Left ventricle myocardium inferior (tissue), 1 donor: ENCODE measurements at places on chromosomes 5 and 9. TPM values are rescaled to one million over a fixed set of nuclear protein-coding genes. Genes with fewer than 3 reads are reported as not detected.
A peak's percentile ranks its signal among the peaks of the same experiment; 100 is the strongest.

The SMAD5 gene
- total RNA-seq: 34.8 TPM

- no peak for DNase-seq
- H3K27ac ChIP-seq: no peak overlapping the region
- no peaks in the 10 kb centered on the region for H3K27me3 ChIP-seq
- peaks cover 20% of the 10 kb centered on the region for H3K36me3 ChIP-seq
These were observed 233.6 kb downstream of the MARCHF11 start for GRCh38 chr5:15946026-15946425.

The PRRX2 gene
- 0.85 TPM for total RNA-seq

DNA sequence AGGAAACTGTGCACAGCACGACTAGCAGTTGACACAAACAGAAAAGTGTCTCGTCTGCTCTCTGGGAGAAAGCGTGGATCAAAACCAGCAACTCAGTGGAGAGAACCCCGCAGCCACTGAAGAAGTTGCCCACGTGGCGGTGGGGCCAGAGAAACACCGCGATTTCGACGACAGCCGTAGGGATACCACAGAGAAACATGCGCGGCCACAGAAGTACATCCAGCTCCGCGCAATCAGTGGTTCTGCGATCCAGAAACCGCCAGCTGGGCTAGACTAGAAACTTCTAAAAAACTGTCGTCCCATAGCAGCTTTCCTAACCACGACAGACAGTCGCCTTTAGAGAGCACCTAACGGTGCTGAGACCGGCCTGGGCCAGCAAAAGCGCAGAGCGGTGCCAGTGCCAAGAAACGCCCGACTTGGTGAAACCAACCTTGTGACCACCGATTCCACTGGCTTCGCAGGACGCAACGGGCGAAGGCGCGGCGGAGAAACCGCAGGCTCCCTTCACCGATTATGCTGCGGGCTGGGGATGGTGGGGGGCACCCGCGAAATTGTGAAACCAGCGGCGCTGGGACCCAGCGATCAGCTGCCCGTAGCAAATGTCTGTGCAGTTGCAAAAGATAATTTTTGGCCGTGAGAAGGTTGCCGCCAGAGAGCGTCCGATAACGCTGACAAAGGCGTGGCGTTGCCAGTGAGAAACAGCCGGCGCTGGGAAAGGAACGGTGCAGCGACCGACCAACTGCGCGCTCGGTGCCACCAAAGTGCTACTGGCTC is 2.7 kb upstream of the ANXA2R start:
- H3K27ac ChIP-seq: peak overlapping the region; percentile 98
- H3K4me1 ChIP-seq: peaks cover 37% of the 10 kb centered on the region
- peak; percentile 68 for DNase-seq

GRCh38 chr5:38115318-38115827 is 143.0 kb upstream of the EGFLAM start:
- H3K4me3 ChIP-seq: no peak overlapping the region
- DNase-seq: no peak
- H3K27ac ChIP-seq: no peak overlapping the region
- peaks cover 11% of the 10 kb centered on the region for H3K4me1 ChIP-seq
- H3K36me3 ChIP-seq: no peaks in the 10 kb centered on the region
- no peaks in the 10 kb centered on the region for H3K27me3 ChIP-seq

The DENND1A gene
- 12.2 TPM for total RNA-seq

GRCh38 chr5:16902846-16903245 is 33.2 kb downstream of the MYO10 start:
- H3K27me3 ChIP-seq: peaks cover 9% of the 10 kb centered on the region
- no peak overlapping the region for H3K4me3 ChIP-seq
- no peak for DNase-seq
- peaks cover under 1% of the 10 kb centered on the region for H3K4me1 ChIP-seq
- no peak overlapping the region for H3K27ac ChIP-seq

The DBH gene
- not detected for total RNA-seq

DNA sequence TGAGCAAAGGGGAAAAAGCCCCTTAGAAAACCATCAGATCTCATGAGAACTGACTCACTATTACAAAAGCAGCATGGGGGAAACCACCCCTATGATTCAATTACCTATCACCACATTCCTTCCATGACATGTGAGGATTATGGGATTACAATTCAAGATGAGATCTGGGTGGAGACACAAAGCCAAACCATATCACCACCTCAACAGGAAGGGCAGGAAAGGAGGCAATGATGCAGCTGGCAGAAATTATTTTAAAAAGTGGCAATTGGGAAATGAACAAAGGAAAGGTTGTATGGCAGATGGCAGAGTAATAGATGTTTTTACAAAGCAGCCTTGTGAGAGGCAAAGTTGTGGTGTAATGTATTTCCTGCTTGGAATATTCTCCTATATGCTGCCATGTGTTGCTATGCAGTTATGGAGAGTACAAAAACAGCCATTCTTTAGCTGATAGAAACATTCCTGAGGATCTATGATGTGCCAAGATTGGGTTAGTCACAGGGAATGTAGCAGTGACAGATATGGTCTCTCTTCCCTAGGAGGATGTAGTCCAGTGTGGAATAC is 138.8 kb downstream of the SMC2 start:
- no peaks in the 10 kb centered on the region for H3K27me3 ChIP-seq
- H3K36me3 ChIP-seq: no peaks in the 10 kb centered on the region
- no peaks in the 10 kb centered on the region for H3K4me1 ChIP-seq
- H3K4me3 ChIP-seq: no peak overlapping the region
- no peak overlapping the region for H3K27ac ChIP-seq

- DNase-seq: no peak
- peaks cover 5% of the 10 kb centered on the region for H3K27me3 ChIP-seq
- H3K36me3 ChIP-seq: no peaks in the 10 kb centered on the region
- no peak overlapping the region for H3K4me3 ChIP-seq
- H3K4me1 ChIP-seq: peaks cover 6% of the 10 kb centered on the region
- no peak overlapping the region for H3K27ac ChIP-seq
These were observed 14.6 kb downstream of the ADAMTS16 start for GRCh38 chr5:5154733-5155132.

- no peaks in the 10 kb centered on the region for H3K27me3 ChIP-seq
- H3K4me3 ChIP-seq: no peak overlapping the region
- H3K4me1 ChIP-seq: peaks cover 5% of the 10 kb centered on the region
- H3K36me3 ChIP-seq: no peaks in the 10 kb centered on the region
- DNase-seq: no peak
- H3K27ac ChIP-seq: no peak overlapping the region
These were observed 513.7 kb upstream of the WWC1 start for GRCh38 chr5:167777746-167778145.
